ENCODE measurements at places on chromosomes 1 and 21.
A peak's percentile ranks its signal among the peaks of the same experiment; 100 is the strongest.

DNA sequence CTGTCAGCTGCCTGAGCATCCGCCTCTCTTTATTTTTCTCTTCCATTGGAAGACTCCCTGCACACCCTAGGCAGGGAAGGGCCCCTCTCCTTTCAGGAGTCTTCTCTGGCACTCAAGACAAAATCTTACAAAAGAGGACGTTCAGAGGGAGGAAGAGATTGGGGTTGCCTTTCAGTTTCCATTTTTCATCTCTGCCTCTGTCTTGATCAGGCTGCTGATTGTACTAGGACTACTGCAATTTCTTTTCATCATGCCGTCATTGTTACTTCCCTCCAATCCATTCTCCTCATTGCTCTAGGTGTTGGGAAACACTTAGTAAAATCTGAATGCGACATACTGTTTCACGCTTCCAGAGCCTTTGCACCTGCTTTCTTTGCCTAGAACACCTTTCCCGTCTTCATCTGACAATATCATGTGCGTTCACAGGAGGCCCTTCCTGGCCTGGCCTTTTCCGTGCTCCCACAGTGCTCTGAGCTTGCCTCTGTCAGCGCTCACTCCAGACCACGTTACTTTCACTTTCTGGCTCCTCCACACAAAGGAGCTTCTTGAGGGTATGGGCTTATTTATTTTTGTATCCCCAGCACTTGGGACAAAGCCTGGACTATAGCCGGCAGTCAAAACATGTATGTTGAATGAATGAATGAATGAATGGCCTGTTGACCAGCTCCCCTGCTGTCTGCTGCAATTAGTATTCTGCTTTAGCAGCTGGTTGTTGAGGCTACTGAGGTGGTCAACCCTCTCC lies 10.9 kb downstream of the LRRC71 start:
- DNase-seq: peak; percentile 45

DNA sequence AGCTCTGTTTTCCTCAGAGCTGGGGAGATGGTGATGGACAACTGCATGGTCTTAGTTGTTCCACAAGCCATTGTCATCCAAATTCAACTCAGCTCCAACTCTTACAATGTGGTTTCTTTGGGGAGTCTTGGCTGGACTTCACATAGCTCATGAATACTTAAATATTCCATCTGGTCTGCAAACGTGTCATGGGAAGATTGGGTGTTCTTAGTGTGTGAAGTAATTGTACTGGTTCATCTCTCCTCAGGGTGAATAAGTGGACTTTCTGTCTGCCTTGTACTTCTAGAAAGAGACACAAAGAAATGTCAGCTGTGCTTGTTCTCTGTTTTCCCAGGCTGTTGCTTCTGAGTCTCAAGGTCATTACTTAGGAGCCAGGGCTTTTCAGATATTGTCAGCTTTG lies 106.6 kb downstream of the VPS13D start:
- DNase-seq: no peak

DNA sequence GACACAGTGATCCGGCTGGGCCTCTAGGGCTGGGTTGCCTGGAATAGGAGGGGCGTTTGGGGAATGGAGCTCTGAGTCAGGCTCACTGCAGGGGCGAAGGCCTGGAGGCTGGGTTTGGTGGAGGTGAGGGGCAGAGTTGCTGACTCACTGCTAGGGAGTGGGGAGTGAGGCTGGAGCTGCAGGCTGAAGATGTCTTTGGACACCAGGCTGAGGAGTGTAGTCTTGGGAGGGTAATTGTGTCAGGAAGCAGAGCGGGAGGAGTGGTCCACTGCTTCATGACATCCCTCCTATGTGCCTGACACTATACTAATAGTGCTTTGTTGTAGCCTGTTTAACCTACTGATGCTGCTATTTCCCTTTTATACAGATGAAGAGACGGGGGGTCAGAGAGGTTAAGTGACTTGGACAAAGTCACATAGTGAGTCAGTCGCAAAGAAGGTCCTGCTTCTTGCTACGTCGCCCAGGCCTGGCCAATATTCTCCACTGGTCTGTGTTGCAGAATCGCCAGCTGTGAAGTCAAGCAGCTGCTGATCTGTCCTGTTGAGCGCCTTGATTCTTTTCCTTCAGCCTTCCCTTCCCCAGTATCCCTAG lies 13.6 kb downstream of the ACTL8 start:
- DNase-seq: peak; percentile 90

GRCh38 chr1:53207726-53208125 lies 11.1 kb downstream of the CPT2 start:
- DNase-seq: no peak

DNA sequence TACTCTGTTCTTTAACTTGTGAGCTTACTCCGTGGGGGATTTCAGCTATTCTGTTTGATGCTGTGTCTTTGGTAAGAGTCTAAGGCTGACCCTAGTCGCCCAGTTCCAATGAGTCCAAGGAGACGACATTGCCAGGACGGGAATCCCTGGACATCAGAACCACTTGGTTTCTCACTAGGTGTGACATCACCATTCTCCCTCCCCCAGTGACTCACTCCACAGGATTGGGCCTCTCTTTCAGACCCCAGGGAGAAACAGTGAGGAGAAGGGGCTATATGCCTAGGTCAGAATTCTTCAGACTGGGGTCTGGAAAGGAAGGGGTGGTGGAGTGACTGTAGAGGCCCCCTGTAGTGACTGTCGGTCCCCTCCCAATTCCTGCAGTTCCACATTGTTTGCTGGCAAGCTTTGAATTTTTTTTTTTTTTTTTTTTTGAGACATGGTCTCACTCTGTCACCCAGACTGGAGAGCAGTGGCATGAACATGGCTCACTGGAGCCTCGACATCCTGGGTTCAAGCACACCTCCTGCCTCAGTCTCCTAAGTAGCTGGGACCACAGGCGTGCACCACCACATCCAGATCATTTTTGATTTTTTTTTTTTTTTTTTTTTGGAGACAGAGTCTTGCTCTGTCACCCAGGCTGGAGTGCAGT lies 21.3 kb downstream of the ALPL start:
- peak; percentile 64 for DNase-seq

DNA sequence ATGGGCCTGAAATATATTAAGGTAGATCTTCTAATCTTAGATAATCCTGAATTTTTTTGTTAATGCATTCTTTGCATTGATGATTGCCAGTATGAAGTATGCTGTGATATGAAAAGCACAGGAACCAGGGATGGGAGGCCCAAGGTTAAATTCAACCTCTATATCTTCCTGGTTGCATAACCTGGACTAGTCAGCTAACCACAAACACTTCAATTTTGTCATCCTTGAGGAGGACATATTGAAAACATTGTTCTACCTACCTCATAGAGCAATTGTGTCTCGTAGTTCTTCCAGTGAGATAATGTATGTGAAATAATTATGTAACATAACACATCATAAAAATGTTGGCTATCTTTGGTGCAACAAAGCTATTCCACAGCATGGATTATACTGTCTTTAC lies 25.6 kb downstream of the PDC start:
- DNase-seq: no peak

DNA sequence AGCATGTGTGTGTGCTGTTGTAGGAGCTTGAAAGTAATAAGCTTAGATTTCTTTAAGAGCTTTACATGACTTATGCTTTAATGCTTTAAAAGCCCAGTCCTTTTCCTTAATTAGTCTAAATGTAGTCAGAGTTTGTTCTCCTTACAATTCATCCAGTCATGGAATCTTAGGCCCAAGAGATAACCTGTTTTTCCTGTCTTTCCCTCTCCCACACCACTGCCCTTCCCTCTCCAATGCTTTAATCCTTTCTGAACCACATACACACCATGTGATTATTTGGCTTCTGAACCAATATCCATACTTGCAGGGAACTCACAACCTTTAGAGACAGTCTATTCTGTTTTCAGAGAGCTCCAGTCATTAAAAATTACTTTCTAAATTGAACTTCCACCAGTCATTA lies 37.6 kb downstream of the ALG6 start:
- DNase-seq: no peak

- DNase-seq: no peak
These were observed 621.2 kb upstream of the PRMT6 start for GRCh38 chr1:106435269-106435668.

DNA sequence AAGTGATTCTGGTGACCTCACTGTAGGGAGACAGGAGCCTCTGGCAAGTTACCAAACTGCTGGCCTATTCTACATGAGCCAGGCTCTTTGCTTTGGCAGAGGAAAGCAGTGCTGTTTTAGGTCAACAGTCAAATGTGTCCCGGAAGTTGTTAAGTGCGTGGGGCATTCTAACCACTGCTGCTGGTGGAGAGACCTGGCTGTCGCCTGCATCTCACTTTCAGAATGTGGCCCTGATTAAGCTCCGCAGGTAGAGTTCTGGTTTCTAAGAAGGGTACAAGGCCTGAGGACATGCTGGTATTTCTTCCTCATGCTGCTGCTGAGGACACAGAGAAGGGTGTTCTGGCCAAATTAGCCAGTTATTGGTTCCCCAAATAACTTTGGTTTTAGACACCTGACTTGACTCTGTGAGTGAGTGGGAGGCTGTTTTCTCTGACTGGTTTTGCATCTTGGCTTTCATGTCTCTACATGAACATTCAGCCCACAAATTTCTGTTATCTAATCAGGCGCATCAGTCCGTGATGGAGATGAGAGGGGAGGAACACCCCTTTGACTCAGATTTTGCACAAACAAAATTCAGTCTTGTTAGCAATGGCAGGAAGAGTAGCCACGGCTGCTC lies 120.8 kb downstream of the LMO4 start:
- peak; percentile 63 for DNase-seq

DNA sequence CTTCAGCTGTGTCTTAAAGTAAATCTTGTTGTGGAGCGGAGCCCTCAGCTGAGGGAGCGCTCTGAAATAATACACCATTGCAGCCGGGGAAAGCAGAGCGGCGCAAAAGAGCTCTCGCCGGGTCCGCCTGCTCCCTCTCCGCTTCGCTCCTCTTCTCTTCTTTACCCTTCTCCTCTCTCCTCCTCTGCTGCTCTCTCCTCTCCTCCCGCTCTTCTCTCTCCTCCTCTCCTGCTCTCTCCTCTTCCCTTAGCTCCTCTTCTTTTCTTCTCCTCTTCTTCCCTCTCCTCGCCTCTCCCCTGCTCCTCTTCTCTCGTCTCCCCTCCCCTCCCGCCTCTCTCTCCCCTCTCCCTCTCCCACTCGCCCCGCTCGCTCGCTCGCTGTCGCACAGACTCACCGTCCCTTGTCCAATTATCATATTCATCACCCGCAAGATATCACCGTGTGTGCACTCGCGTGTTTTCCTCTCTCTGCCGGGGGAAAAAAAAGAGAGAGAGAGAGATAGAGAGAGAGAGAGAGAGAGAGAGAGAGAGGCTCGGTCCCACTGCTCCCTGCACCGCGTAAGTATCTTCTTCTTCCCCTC lies at the start of gene PROX1:
TSS of gene PROX1 (plus strand) at position 47 of the 580 bp plus-strand sequence. CDS start 8,563 bp downstream, outside the sequence.
- DNase-seq: peak; percentile 94

GRCh38 chr1:43004587-43005459 lies 46.2 kb upstream of the SLC2A1 start:
- DNase-seq: no peak

DNA sequence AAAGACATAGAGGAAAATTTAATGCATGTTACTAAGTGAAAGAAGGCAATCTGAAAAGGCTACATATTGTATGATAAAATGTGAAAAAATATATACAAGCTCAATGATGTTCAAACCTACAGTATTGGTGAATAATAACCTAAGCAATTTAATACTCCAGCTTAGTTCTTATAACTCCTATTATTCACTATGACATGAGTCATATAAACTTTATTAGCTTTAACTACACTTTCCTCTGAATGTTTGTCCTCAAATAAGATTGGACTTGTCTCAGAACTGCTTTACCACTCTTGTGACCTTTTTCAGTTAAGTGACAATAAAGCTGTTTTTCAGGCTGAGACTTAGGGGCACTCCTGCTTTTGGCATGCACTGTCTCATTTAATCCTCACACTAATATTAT lies 50.9 kb downstream of the CNST start:
- no peak for DNase-seq

GRCh38 chr1:170027760-170028159 lies 46.7 kb downstream of the KIFAP3 start:
- no peak for DNase-seq
